ENCODE measurements at places on chromosomes 16 and 17.

DNA sequence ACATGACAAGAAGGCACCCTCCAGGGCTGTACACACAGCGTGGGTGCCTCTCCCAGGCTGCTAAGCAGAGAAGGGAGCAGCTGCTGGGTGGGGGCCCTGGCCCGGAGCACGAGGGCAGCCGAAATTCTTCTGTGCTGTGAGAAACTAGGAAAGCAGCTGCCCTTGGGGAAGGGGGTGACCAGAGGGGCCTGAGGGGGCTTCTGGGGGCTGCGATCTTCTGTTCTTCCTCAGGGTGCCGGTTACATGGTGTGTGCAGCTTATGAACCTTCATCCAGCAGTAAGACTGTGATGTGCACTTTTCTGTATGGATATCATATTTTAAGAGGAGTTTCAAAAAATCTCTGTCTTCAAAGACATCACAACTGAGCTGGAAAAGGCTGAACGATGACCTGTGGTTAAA, 43.2 kb upstream of the METRNL start:
- DNase-seq = no peak

DNA sequence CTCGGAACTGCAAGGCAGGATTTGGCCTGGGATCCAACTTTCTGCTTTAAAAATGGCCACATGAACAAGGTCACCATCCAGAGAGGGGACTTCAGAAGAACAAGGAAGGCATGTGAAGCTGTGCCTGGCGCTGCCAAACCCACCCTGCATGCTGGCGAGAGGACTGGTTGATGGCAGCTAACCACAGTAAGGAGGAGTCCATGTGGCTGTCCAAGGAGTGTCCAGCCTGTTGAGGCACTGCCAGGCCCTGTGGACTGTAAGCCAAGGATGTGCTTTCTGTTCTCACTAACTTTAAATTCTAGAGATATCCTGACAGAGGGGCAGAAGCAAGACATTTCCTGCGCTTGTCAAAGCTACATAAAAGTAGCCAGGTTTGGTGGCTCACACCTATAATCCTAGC, 40.4 kb downstream of the CDK5R1 start:
- no peak for DNase-seq

DNA sequence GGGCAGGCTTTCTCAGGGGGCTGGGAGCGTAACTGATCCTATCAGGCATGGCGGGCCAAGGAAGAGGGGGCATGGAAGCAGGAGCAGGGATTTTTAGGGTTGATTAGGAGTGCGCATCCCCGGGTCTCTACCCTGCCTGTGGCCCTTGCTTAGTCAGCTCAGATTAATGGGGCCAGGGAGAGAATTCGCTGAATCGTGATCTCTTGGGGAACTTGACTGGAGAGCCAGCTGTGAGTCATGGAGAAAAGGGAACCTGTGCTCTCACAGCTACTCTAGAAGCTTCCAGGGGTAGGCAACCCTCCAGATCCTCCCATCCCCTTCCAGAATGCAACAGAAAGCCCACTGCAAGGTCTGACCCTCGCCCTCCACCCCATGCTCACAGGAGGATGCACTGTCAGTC, 3.6 kb downstream of the FOXN1 start:
- no peak for DNase-seq

DNA sequence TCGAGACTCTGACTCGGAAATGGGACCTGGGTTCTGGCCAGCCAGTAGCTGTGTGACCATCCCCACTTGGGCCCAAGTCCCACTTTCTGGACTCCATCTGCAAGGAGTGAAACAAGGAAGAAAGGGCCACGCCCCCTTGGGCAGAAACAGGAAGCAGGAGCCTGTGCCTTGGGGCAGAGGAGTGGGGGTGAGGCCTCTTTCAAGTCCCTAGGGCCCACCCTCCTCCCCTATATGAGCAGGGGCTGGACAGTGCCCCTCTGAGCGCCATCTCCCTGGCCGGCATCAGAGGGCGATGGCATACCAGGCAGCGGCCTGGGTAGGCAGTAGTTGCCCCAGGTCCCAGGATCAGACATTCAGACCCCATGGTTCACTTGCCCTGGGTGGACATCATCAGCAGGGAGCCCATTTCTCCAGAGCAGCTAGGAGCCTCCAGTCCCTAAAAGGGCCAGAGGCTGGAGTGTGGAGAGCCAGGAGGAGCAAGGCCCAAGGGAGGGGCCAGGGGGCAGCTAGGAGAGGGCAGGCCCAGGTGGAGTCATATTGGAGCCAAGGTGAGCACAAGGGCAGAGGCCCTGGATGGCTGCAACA, 7.1 kb downstream of the BCAR1 start:
- DNase-seq = no peak

DNA sequence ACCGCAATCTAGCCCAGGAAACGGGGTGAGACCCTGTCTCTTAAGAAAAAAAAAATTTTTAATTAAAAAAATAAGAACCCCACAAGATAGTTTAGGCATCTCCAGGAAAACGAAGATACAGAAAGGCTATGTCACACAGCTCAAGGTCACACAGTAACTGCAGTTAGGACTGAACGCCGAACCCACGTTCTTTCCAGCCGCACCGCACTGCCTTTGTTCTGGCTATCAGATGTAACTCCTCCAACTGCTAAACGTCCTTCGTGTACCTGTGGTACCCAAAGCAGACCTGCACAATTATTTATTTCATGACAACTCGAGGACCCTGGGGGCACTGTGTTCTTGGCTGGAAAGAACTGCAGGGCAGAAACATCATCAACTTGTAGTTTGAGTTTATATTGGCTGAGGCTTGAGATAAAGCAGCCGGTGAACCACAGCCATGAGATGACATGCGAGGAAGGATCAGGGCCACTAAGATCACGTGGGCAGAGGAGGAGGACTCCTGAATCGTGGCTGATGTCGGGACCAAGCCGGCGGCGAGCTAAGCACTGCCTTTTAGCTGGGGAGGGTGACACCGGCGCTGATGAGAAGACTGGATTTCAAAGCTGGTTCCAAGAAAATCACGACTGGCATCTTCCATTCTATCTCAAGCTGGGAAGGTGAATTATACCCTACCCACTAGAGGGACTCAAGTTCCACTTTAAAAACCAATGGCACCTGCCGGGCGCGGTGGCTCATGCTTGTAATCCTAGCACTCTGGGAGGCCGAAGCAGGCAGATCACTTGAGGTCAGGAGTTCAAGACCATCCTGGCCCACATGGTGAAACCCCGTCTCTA, 20.7 kb upstream of the MNT start:
- DNase-seq = no peak

GRCh38 chr16:337975-338575, 14.4 kb downstream of the AXIN1 start:
- no peak for DNase-seq

GRCh38 chr16:86150641-86151238, 251.8 kb downstream of the IRF8 start:
- DNase-seq = no peak

Measured in NCI-H2171 (cell line).